LHCN-M2 (cell line): ENCODE measurements at places on chromosomes 12 and 14.

GRCh38 chr14:68651075-68651474 lies 141.8 kb downstream of the ZFP36L1 start:
- DNase-seq = no peak

DNA sequence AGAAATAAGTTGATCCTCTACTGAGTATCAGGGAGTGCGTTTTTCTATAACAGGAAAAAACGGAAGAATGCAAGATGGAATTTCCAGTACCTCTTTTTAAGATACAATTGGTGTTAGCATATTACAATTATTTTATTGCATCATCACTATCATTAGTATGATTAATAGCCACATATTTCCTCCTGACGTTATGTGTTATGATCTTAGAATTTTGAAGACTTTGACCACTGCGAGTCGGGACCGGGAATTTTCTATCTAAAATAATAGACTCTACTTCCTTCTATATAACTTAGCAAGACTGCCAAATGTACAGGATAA lies 679 bp upstream of the SAV1 start:
- DNase-seq = no peak

- no peak for DNase-seq
These were observed 385.9 kb downstream of the NELL2 start for GRCh38 chr12:44490181-44490580.

DNA sequence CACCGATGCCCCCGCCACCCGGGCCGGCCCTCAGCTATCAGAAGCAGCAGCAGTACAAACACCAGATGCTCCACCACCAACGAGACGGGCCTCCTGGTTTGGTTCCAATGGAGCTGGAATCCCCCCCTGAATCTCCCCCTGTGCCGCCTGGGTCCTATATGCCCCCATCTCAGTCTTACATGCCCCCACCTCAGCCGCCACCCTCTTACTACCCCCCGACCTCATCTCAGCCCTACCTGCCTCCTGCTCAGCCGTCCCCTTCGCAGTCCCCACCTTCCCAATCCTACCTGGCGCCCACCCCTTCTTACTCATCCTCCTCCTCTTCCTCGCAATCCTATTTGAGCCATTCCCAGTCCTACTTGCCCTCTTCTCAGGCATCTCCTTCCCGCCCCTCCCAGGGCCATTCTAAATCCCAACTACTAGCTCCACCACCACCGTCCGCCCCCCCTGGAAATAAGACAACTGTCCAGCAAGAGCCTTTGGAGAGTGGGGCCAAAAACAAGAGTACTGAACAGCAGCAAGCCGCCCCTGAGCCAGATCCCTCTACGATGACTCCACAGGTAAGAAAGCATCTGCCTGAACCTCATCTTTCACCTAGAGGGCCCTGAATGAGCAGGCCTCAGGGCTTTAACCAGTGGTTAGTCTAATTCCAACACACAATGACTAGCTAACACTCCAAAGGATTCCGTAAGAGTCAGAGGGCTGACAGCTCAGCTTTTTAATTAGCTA lies 851 bp downstream of the YLPM1 start:
- DNase-seq = peak; percentile 10

GRCh38 chr14:54025661-54026060 lies 69.0 kb upstream of the BMP4 start:
- peak; percentile 41 for DNase-seq
